ENCODE measurements at places on chromosomes 11 and 22.

- no peak for DNase-seq
Measured at GRCh38 chr11:32081129-32081641, 9.7 kb upstream of the RCN1 start.

DNA sequence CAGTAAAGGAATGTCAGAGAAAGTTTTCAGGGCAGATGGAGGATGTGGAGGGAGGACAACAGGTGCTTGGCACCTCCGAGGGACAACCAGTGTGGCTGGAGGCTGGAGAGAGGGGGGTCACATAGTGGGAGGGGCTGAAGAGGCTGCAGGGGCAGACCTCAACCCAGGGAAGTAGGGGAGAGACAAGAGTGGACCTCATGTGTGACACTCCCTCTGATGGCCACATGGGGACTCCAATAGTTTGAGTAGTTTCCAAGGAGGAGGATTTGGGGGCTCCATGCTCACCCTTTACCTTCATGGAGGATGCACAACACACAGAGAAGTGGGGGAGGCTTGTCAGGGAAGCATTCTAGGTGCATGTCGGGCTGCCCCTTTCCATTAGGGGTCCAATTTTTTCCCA is 35.1 kb upstream of the ASPHD2 start:
- no peak for DNase-seq

DNA sequence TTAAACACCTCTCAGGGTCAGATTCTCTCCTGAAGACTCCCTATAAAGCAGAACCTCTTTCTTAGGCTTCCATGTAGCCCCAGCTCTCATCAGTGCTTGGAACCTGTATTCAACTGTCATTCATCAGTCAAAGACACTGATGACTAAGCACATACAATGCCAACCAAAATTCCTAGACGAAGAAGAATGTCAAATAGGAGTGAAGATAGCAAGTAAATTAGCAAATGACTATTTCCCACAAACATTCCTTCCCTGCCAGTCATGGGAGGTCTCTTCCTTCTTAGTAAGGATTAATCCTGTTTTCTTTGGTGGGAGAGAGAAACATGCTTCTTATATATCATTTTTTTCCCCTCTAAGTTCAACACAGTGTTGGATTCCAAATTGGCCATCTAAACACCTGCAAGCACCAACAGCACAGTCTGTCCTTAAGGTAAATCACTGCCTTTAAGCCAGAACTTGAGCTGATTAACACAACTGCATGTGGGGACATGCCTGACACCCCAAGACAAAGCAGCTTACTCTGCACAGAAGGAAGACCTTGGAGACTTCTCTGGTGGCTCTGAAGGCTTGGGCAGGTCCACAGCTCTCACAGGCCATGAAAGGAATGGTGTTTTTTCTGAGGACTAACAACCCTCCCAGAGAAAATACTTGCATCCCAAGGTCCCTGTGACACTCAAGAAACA is 47.5 kb upstream of the ME3 start:
- no peak for DNase-seq

DNA sequence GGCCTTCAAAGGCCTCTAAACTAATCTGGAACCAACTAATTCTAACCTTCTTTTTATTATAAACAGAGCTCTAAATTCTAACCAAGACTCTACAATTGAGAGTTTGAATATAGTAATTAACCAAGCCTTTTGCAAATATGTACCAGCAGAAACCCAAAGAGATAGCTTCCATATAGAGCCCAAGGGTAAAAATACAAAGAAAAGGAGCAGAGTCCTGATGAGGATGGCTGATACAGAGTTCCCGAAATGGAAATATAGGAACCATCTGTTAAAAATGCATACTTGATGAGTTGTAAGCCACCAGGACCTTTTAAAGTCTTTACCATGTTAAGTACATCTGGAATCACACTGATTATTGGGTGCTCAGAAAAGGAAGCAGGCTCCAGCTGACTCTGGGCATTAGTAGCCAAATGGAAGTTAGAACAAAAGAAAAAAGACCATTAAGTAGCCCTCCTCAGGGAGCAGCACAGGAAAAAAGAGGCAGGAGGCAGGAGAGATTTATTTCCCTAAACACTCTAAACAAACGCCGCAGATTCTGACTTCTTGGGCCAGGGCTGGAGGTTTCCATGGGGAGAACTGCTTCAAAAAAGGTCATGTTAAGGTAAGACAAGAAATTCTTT is 463.1 kb upstream of the FAT3 start:
- no peak for DNase-seq

DNA sequence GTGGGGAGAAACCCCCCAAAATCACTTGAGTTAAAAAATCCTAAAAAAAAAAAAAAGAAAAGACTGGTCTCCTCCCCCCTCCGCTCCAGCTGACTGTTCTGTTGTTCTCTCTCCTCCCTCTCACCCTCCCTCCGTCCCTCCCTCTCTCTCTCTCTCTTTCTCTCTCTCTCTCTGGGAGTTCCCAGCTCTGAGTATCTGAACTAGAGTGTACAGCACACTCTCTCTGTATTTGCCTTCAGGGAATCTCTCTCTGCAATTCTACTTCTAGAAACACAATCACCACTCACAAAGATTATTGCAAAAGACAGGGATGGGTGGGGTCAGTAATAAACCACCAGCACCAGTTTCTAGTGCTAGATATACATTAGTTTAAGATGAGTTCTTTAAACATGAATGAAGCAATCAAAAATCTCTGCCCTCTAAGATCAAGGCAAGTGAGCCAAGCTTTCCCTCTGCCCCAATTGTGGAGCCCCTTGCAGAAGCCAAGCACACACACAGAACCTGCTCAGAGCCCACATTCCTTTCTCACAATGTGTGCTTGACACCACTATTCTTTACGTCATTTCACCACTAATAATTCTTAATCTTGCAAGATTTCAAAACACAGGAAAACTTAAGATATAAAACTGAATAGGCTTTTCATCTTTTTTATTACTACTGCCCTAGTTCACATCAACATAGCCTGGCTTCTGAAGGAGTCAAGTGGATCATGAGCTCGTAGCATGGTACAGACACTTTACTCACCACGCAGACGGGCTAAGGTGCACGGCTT is 133.5 kb downstream of the RBFOX2 start:
- no peak for DNase-seq

DNA sequence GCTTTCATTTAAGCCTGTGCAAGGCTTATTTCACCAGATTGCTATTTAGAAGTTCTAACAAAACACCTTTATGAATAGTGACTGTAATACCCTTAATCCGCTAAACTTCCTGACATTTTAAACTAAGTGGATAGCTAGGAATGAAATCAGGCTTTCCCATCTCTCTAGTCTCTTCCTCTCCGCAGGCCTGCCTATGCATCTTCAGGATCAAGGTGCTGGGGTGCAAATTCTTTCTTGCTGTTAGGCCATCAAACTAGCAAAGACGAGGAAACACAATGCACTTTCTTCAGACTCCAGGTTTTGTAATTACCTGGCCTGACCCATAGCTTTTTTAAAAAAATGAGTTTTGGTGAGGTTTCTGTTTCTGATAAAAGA is 149.4 kb downstream of the DBX1 start:
- DNase-seq, result no peak

- DNase-seq, result no peak
Measured at GRCh38 chr22:42800451-42801251, 56.4 kb downstream of the ARFGAP3 start.

- no peak for DNase-seq
Measured at GRCh38 chr11:98423933-98424332, 596.8 kb upstream of the CNTN5 start.

- no peak for DNase-seq
Measured at GRCh38 chr22:48755059-48755949, 1072.4 kb downstream of the BRD1 start.

- DNase-seq, result no peak
Measured at GRCh38 chr11:112377946-112378345, 117.3 kb upstream of the PLET1 start.

DNA sequence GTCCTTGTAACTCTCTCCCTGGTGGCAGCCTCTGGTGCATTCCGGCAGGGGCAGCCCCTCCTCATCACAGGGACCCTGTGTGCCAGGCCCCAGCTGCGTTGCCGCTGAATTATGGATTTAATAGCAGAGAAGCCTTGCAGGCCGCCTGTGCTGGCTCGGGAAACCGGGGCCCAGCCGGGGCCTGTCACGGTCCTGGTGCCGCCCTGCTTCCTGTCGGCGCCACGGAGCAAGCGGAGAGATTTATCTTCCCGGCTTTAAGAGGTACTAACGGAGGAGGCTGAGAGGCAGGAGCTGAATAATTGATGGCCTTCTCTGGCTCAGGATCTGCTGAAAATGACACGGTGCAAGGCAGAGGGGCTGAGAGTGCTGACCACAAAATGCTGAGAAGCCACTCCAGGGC is 54.0 kb upstream of the CCDC188 start:
- no peak for DNase-seq

- no peak for DNase-seq
Measured at GRCh38 chr22:19148417-19149046, 1.6 kb downstream of the GSC2 start.

DNA sequence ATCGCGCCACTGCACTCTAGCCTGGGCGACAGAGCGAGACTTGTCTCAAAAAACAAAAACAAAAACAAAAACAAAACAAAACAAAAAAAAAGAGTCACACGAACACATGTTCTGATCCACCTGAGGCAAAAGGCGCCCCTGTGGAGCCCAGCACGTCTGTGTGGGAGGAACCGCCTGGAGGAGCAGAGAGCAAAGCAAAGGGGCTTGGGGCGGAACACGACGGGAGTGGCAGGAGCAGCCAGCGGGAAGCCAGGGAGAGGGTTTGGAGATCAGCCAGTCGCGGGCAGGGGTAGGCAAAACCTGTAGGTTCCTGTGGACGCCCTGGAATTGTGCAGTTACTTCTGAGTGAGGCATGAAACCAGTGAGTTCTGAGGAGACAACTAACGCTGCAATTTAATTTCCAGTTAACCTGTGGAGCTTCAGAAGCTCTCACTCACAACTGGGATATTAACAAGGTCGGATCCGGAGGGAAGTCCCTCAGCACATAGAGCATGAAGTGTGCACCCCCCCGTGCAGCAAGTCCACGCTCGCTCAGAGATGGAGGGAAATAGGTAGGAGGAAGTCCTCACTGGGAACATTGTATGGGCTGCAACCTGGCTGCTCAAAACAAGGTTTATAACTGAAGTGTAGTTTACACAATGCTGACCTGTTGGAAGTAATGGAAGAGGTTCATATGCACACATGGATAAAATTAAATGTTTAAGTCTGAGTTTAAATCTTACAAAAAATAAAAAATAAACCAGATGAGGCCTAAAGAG is 13.2 kb upstream of the USP18 start:
- DNase-seq, result no peak

DNA sequence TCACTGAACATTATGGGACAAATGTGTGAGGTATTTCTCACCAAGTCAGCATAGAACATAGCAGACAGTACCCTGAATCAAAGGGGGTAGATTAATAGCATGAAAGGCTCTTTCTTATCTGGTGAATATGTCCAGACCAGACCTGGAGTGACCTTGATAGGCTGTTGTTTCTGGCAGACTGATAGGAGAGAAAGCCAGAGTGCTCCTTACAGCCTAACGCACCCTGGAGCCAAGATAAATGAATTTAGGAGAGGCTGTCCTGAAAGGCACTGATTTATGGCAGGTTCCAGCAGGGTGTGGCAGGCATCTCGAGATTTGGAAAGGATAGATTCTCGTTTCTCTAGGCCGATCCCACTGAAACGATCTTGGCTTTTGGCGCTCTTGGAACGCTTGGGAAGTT is 204.6 kb downstream of the DBX1 start:
- DNase-seq, result no peak

- no peak for DNase-seq
Measured at GRCh38 chr11:61337706-61338470, 4.9 kb downstream of the TKFC start.

DNA sequence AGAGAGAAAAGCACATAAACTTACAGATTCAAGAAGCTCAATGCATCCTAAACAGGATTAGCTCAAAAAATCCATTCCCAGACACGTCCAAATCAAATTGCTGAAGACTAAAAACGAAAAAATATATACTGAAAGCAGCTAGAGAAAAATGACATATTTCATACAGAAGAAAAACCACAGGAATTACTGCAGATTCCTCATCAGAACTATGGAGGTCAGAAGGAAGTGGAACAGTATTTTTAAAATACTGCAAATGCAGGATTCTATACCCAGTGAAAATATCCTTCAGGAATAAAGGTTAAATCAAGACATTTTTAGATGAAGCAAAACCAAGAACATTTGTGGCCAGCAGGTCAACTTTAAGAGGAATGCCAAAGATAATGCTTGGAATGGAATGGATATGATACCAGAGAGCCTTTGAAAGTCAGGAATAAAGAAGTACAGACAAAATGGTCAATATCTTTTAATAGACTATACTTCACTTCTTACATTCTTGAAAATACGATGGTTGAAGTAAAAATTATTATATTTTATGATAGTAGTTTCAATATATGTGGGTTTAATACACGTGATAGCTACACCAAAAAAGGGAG is 352.9 kb downstream of the CTTN start:
- DNase-seq, result no peak

DNA sequence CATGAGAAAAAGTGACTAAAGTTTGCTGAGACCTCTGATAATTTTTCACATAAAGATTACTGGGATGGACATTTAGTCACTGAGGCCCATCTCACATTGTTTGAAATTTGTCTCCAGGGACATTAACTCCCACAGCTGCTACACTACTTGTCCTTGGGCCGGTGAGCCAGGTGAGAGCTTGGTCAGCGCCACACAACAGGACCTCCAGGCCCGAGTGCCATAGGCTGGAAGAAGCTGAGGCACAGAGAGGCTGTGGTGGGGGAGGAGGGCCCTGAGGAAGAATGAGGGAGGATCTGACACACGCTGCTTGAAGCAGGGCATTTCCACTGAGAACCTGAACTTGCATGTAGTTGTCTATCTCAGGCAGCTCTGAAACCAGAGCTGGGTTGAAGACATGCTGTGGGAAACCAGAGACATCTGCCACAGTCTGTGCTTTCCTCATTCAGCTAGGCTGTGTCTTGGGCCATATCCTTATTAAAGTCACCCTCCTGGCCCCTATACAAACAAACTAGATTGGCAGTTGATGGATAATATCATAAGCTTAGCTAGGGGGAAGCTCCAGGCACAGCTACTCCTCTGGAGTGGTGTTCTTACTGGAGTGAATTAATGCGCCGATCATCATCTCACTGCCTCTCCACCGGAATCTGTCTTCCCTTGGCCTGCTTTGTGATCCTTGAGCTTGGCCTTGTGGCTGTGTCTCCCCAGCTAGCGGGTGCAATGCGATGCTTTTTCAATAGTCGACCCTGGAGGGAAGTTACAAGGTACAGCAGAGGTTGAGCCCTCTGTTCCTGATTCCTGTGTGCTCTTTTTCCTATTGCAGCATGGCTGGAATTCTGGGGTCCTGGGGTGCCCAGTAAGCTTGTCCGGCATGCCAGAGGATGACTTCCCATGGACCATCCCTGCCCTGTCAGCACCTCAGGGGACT is 225.3 kb upstream of the B3GAT1 start:
- no peak for DNase-seq

DNA sequence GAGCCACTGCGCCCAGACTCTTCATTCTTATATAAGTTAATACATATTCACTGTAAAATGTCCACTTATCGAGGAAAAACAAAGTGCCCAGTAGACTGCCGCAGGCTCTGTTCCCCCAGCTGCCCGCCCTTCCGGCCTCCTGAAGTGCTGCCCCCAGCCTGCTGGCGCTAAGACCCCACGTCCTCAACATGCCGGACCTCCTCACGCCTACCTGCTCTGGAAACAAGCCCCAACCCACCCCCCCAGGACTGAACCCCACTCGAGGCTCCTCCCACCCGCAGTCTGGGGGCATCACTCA is 1.1 kb downstream of the GATD1 start:
- no peak for DNase-seq

- DNase-seq, result no peak
Measured at GRCh38 chr11:34651551-34651950, 30.7 kb downstream of the EHF start.
